ENCODE measurements at places on chromosomes 7 and 10.
A peak's percentile ranks its signal among the peaks of the same experiment; 100 is the strongest.

DNA sequence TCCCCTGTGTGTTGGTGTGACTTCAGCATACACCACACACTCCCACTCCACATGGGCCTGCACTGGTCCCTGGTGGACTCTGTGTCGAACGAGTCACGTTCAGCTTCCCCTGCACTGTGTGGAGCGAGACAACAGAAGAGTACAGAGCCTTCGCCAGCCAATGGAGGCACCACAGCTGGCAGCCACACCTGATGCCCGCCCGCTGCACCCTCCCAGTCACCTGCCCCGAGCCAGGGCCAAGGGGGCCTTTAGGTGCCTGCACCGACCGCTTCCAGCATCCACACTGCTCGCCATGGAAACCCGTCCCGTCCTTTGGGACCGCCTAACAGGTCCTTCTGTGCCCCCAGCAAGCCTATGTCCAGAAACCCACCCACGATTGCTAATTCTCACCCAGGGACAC is 9.2 kb downstream of the FOXL3 start:
- no peak for DNase-seq

DNA sequence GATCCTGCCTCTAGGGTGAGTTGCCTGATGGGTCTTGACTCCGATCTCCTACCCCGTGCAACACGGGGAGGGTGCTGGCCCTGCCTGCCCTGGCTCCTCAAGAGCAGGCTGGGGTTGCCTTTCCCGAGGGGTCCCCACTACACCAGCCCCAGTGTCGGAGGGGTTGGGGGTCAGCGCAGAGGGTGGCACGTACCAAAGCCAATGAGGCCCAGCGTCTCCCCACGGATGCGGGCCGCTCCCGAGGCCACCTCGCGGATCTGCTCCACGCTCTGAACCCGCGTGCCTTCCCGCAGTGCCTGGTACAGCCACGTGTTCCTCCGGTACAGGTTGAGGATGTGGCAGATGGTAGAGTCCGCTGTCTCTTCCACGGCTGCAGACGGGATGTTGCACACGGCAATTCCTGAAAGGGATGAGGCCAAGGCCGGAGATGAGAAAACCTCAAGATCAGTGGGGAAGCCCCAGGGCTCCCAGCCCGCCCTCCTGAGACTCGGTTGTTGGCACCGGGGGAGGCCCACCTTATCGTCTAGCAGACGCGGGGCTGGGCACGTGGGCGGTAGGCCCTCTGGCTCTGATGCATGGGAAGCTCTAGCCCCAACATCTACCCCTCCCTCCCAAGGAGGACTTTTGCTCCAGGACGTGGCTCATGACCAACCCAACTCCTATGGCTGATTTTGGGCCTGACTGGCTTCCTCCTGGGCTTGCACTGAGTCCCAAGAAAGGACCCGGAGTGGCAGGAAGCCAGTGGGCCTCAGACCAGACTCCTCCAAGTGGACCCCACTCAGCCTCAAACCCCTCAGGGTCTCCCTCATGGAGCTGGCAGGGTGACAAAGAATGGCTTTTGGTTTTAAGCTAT is 56.1 kb downstream of the ZRANB1 start:
- no peak for DNase-seq

GRCh38 chr10:31619531-31620061 is 300.6 kb downstream of the ZEB1 start:
- no peak for DNase-seq

- no peak for DNase-seq
Measured at GRCh38 chr7:158053183-158053915, 534.3 kb downstream of the PTPRN2 start.

GRCh38 chr7:7103343-7104313 is 78.7 kb upstream of the C1GALT1 start:
- DNase-seq = peak; percentile 70

DNA sequence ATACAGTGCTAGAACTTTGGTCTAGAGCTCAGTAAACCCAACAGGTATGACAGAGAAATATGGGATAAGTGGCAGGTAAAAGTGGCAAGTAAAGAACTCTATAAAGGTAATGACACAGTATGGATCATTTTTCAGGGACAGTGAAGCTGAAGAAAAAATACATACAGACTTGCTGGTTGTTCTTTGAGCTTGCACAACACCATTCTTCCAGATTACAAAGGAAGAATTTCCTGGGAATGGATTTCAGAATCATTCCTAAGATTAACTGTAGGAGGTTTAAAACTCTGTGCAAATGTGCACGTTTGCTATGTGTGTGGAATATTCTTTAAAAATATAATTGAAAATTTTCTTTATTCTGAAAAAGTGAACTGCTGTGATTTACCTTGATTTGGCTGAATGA is 36.0 kb downstream of the PHF14 start:
- DNase-seq = no peak

- DNase-seq = no peak
Measured at GRCh38 chr7:128365432-128365831, 3.9 kb upstream of the PRRT4 start.

- peak; percentile 67 for DNase-seq
Measured at GRCh38 chr7:148962823-148963582, 65.3 kb downstream of the PDIA4 start.

- DNase-seq = no peak
Measured at GRCh38 chr7:140966561-140967233, 42.0 kb upstream of the BRAF start.

GRCh38 chr10:24503461-24504320 is 220.0 kb downstream of the ARHGAP21 start:
- DNase-seq = peak; percentile 40

- DNase-seq = peak; percentile 82
Measured at GRCh38 chr7:99558306-99559174, at the start of gene ZNF655. Gene ZNF655 (plus strand): TSS chr7:99558642. CDS start chr7:99560560, 1,918 bp downstream.

- DNase-seq = no peak
Measured at GRCh38 chr7:138556771-138557484, 96.9 kb downstream of the TRIM24 start.

GRCh38 chr10:51369903-51370302 is 295.6 kb downstream of the PRKG1 start:
- no peak for DNase-seq

DNA sequence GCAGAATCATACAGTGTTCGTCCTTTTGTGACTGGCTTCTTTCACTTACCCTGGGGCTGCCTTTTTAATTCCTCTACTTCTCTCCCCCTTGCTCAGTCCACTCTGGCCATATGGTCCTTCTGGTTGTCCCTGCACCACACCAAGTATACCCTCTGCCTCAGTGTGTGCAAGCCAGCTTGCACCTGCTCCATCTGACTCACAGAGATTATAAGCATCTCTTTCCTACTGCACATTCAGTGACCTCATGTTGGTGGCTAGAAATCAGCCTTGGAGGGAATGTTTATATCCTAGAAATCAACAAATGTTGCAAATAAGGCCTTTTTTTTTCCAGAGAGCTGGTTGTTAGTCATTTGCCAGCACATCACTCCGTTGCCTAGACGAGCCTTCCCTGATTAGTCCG is 67.5 kb upstream of the C10orf90 start:
- DNase-seq = no peak

DNA sequence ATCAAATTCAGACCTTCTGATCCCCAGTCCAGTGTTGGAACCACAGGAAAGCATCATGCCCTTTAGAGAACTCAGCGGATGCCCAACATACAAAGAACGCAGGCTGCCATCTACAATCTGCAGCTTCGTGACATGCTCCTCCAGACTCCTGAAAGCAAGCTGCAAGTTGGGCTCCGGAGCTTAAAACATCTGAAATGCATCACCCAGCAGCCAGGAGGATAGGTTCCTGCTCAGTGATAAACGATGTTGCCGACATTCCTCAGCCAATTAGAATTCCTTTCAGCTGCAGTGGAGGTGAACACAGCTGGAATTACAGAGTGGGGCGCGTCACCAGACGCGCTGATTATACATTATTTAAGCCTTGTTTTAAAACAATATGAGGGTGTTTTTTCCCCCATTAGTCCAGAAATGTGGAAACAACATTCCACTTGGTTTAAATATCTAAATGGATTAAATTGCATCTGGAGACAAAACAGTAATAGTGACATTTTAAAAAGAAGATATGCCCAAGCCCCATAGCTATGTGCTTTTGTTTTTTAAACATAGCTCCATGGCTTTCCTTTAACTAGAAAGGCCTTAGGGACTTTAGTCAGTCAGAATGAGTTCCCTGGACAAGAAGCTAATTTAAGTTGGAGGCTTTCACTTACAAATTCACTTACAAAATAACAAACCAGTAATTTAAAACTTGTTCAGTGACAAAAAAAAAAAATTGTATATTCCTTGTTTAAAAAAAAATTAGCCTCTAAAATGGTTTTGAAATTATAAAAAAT is 6.3 kb downstream of the SMURF1 start:
- DNase-seq = peak; percentile 31

- no peak for DNase-seq
Measured at GRCh38 chr7:100174582-100174981, 2.6 kb downstream of the GPC2 start.

GRCh38 chr7:101441890-101442289 is 79.2 kb downstream of the COL26A1 start:
- no peak for DNase-seq

GRCh38 chr10:2067015-2067414 is 329.7 kb upstream of the ADARB2 start:
- no peak for DNase-seq

- no peak for DNase-seq
Measured at GRCh38 chr7:107711301-107711700, 32.6 kb upstream of the CBLL1 start.

GRCh38 chr10:57692255-57692980 is 575.3 kb downstream of the IPMK start:
- peak; percentile 23 for DNase-seq

- DNase-seq = no peak
Measured at GRCh38 chr10:7484456-7485243, 73.8 kb upstream of the SFMBT2 start.

DNA sequence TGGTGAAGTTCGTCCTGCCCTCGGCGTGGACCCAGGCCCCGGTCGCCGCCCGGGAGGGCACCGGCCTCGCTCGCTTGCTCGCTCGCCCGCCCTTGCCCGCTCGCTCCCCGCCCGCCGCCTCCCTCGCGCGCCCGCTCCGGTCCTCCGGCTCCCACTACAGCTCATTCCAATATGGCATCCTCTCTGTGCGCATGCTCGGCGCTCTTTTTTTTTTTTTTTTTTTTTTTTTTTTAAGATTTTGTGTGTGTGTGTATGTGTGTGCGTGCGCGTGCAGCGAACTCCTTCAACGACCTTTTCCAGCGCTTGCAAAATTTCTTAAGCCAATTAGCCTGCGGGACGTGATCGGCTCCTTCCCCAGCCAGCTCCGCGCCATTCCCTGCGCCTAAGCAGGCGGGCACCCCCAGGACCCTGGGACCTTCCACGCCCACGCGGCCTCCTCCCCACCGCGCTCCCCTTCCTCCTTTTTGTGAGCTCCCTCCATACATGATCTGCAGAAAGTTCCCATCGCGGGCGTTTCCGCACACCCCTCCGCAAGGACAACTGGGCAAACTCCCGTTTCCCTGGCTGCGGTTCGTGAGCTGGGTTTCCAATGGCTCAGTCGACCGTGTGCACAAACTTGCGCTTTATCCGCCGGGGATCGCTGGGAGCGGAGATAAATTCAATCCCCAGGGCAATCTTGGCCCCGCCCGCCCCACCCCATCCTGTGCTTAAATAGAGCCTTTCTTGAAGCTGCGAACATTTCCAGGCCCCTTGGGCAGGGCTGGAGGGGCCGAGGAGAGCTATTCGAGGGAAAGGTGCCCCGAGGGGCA is at the start of gene SFMBT2:
Gene SFMBT2, minus strand, starts transcription at position 173 of the 809 bp plus-strand sequence. CDS start 29,136 bp downstream, outside the sequence.
- DNase-seq = peak; percentile 74

DNA sequence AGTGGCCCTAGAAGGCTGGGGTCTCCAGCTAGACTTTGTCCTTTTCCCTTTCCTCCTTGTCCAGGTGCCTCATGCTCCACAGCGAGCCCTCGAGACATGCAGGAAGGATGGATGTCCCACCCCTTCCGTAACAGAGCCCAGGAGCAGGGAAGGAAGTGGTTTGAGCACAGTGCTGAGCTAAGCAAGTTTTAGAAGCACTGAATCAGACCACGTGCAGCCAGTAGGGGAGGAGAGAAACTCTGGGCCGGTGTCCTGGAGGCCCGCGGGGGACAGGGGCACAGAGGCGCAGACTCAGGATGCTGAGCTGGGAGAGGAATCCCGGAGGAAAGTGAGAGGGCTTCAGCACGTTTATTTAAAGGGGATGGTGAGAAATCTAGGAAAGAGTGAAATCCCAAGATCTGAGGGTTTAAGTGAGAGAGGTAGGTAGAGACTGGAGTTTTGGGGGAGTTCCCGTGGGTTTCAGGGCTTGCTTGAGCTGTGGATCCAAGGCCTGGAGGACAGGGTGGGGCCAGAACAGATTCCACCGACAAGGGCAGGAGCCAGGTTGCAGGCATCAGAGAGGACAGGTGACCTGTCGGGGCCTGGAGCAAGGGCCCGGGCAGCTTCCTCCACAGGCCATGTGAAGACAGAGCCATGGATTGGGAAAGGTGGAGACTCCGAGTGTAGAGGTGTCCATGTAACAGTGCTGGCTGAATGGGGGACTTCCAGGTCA is 4.4 kb upstream of the IRF5 start:
- no peak for DNase-seq

DNA sequence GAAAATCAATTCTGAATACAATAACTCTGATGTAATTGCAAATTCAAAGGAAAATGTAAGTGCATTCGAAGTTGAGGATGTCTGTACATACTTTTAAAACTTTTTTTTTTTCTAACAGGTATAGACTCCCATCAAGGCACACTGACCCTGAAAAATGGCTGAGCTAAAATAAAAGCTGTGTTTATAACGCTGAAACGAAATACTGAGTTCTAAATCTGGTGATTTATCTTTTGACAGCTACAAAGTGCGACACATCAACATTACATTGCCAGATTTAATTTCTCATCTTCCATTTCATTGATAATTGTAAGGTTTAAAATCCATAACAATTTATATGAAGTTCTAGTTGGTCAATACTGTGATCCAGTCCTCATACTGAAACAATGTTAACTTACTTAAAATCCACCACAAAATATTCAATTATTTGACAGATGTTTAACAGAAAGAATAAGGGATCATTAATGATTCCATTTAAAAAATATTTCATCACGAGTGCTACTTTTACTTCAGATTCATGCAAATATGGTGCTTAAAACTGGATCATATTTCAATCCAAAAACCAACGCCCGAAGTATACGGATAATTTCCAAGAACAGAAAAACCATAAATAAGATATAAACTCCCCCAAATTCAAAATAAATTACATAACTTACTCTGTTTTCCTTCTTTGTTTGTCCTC is 1.4 kb downstream of the RAB11FIP2 start:
- DNase-seq = no peak

- DNase-seq = no peak
Measured at GRCh38 chr7:148253629-148254028, 336.9 kb upstream of the C7orf33 start.

DNA sequence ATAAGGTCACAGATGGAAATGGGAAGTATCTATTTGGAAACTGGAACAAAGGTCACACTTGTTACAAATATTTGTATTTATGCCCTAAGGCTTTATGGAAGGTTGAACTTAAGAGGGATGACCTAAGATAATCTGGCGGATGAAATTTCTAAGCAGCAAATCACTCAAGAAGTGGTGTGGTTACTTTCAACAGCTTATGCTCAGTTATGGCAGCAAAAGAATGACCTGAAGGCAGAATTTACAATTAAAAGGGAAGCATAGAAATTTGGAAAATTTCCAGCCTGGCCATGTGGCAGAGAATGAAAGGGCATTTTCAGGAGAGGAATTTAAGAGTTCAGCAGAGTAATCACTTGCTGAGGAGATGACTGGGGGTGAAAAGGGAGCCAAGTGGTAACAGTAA is 95.8 kb upstream of the TNS3 start:
- peak; percentile 62 for DNase-seq

- no peak for DNase-seq
Measured at GRCh38 chr10:122021379-122021778, 32.4 kb downstream of the TACC2 start.

GRCh38 chr10:73110345-73110849 is at the start of gene NUDT13:
Gene NUDT13 (plus strand): TSS chr10:73110455. CDS start chr10:73114366, 3,911 bp downstream.
- peak; percentile 83 for DNase-seq
